ENCODE measurements at places on chromosomes 3 and 15.

GRCh38 chr3:187150599-187150998, 11.3 kb upstream of the RPL39L start:
- DNase-seq: peak; percentile 12

DNA sequence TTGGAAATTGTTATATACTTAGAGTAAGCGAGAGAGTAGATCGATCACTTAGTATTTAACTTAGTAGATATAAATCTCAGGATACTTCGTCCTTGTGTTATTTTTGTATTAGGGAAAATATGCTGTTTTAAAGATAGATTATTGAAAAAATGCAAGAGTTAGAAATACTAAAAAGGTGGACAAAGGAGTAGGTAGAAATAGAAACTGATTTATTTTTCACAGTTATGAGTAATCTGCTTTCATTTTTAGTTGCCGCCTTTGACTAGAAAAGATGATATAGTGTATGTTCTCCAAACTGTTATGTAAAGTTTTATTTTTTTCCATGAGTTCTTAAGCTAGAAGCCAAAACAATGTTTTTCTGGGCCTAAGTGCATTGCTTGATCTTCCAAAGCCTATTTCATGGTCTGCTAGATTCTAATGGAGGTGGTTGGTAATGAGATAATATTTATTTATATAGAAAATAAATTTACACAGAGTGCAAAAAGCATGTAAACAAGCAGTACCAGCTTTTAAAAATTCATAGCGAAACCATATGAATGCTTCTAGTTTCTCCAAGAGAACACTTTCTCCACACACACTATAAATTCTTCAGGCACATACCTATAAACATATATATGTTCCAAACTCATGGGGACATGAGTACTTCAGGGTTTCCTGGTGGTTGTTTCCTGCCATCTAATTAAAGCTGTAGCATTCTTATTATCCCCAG, 61.1 kb downstream of the DIPK2A start:
- no peak for DNase-seq

GRCh38 chr3:134462331-134462941, 23.3 kb downstream of the ANAPC13 start:
- DNase-seq: no peak

DNA sequence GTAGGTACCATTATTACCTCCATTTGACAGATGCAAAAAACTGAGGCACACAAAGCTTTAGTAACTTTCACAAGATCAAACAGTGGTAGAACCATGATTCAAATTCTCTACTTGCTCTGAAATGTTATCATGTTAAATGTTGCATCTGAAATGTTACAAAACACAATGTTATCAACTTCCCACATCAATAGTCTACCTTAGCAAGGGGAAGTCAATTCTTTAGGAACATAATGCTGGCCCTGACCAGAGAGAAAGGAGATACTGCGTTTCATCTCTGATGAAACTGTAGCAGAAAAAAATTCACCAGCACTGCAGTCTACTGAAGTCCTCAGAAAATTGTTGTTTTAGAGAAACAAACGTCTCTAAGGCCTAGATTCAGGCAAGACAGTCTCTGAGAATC, 174.1 kb downstream of the SATB1 start:
- DNase-seq: no peak

GRCh38 chr15:64162478-64162868, 349 bp downstream of the PPIB start:
- DNase-seq: no peak

- no peak for DNase-seq
Measured at GRCh38 chr3:128433837-128434165, 32.9 kb downstream of the DNAJB8 start.

GRCh38 chr3:58898513-58898912, 151.3 kb downstream of the CFAP20DC start:
- no peak for DNase-seq
